Activated CD4-positive, alpha-beta memory T cell treated with anti-CD3 and anti-CD28 coated beads for 36 hours (primary cell): ENCODE measurements at places on chromosomes 11 and 22. TPM values are rescaled to one million over a fixed set of nuclear protein-coding genes. Genes with fewer than 3 reads are reported as not detected.

DNA sequence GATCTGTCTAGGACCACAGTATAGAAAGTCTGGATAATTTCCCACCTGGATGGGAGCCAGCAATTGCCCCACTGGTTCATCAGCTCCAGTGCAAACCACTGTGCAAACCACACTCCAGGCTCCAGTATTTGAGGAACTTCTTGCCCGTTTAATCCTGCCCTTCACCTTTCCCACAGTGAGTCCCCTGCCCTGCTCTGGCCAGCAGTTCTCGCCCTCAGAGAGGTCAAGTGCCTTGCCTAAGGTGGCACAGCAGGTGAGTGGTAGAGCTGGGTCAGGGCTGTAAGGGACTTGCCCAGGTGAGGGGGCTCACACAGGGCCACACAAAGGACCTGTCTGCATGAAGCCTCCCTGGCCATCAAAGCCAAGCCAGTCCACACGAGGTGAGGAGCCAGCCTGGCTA lies 24.1 kb downstream of the MS4A10 start:
- DNase-seq = no peak

Gene ROM1
- total RNA-seq = 1.5 TPM

Gene ZNF280B
- total RNA-seq = 2.4 TPM

DNA sequence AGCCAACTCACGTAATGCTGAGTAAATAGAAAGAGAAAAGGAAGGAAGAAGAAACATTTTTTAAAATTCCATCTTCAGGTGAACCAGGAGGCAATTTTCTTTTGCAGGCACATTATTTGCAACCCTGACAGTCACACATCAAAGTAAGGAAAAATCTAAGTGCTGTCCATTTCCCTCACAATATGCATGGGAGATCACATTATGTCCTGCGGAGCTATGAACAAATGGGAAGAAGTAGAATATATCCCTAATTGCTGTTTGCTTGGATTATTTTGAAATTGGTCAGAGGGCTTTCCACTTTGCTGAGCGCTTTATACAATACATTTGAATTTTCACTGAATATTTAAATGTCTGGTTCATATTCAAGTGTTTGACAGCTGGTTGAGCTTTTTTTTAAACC lies 133.8 kb upstream of the API5 start:
- DNase-seq = no peak

GRCh38 chr22:39343259-39344045 lies 6.3 kb upstream of the SYNGR1 start:
- DNase-seq = peak; percentile 67

DNA sequence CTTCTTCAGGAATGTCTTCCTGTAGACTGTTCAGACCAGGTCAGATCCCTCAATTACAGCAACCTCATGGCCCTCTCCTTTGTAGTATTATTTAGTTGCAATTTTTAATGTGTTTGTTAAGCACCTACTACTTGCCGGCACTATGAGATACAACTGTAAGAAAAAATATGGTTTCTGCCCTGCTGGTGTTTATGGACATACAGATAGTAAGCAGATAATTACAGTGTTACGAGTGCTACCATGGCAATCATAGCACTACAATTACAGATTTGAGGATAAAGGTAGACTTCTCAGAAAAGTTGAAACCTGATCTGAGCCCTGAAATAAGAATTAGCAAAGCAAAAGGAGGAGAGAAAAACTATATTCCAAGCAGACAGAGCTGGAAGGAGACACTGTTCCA lies 2.8 kb downstream of the LRRC51 start:
- DNase-seq = no peak

GRCh38 chr11:102926517-102926916 lies 29.0 kb downstream of the MMP13 start:
- DNase-seq = no peak

Gene SGSM1
- total RNA-seq = 0.29 TPM

DNA sequence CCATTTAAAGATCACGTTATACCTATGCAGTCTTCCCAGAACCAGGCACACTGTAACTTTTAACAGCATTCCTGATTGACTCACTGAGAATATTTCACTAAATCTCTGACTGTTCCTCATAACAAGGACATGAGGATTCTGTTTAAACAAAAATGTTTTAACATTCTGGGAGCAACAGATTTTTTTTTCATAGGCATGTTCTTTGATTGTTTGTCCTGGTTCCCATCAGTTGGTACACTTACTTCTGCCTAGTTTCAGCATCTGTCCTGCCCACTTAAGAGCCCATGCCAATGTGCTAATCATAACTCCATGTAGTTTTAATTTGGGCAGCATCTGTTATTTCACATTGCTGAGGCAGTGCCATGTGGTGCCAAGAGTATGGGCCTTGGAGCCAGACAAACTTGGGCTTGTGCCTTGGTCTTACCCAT lies 138.5 kb upstream of the CTSC start:
- no peak for DNase-seq

GRCh38 chr11:44761551-44761961 lies 34.8 kb downstream of the TSPAN18 start:
- DNase-seq = no peak

DNA sequence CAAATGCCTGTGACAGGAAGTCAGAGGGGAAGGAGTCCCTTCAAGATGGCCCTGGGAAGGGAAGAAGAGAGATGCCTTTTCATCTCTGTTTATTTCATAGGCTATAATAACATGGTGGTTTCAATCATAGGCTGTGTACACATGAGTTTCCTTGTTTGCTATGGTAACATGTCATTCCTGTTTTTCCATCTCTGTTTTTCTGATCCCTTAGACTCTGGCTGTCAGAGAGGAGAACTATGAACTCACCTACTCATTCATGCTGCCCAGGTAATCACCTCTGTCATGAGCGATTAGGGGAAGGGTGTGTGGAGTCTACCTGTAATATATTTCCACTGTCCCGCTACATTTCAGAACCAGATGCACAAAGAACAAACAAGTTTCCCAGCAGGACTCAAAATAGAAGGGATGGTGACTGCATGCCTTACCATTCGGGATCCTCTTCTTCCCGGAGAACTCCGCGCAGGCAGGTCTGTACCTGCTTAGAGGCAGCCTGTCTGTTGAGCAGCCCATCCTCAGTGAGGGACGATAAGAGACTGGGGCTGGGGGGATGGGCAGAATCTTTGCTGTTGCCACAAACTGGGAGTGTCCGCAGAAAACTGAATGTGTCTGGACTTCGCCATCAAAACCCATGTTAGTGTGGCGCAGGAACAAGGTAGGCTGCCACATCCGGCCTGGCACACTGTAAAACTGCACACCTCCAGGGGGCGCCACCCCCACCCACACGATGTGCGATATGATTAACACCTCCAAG lies 7.1 kb upstream of the PEX26 start:
- no peak for DNase-seq

DNA sequence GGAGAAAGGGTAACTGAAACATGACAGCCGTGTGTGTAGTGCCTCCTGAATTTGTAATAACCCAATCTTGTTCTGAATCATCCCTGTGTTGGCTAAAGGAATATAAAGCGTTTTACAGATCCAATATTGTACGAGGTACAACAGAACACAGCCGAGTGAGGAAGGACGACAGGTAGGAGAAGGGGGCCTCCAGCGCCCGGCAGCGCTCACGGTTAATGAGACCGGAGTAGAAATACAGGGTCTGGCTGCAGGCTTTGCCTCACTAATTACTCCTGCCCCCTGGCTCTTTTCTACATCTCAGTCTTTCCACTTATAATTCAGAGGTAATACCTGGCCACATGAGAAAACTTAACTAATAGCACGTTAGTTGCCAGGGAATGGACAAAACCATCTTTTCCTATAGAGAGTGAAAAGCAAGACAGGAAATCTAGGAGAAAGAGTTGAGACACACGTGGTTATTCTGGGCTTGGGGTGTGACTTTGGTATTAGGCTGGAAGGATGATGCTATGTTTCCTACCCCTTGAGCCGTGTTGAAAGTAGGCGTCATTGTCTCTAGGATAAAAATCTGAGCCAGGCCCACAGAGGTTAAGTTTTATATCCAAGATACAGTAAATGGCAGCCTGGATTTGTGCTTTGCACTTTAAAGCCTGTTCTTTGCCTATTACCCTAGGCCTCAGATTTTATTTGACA lies 54.1 kb downstream of the GRIK4 start:
- DNase-seq = no peak

DNA sequence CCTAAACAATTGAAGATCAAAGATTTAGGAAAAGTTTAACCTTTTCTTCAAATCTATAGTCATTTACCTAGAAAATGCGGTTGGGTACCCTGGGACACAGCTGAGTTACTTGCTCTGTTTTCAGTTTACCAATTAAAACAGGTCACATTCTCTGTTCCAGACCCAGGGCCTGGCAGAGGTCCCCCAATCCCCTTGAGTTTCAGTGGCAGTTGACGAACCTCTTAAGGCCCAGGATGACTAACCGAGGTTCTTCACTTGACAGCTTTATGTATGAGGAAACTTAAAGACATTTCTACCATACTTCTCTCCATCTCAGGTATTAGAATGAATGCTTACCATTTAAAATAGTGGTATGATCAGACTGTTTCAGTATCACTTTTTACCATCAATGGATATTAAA lies 16.3 kb downstream of the LDHAL6A start:
- DNase-seq = peak; percentile 69

GRCh38 chr11:31740131-31740530 lies 71.0 kb downstream of the PAX6 start:
- no peak for DNase-seq

Gene SLC22A8
- total RNA-seq = not detected

DNA sequence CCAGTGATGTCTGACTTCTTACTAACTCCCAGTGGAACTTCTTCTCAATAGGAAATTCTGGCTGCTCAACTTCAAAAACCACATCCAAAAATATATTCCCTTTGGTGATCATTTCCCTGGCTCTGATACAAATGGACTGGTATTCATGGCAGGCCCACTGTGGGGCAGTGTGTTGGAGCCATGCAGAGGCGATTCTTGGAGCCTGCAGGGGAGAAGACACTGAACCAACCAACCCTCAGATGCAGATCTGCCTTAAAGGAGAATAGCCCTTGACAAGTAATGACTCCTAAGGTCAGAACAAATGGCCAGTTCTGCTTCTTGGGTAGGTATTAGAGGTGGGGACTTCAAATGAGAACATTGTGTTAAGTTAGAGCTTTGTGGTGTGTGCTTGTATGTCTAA lies 12.2 kb downstream of the OR4D9 start:
- no peak for DNase-seq

- DNase-seq = no peak
Observed at GRCh38 chr11:79019975-79020374, 420.9 kb downstream of the TENM4 start.

DNA sequence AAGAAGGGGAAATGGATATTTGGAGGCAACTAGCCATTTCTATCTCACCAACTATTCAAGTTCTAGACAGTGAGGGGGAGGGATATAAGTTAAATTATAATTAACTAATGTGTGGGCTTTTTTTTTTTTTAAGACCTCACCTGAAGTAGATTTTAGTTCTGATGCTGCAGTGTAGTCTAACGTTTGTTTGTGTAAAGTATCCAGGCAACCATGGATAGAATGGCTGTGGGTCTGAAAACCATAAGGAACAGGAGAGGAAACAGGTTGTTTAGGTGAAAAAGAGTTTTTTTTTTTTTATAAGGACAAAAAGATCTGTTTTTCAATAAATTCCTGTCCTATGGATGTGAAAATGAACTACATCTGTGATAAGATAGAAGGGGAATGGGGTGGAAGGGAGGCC lies 262.4 kb upstream of the PLET1 start:
- no peak for DNase-seq

Gene NLRP6
- 1.2 TPM for total RNA-seq

Gene KRTAP5-10
- not detected for total RNA-seq

- no peak for DNase-seq
Observed at GRCh38 chr11:126335463-126335760, 20.1 kb upstream of the ST3GAL4 start.

Gene AQP11
- 0.34 TPM for total RNA-seq

- DNase-seq = no peak
Observed at GRCh38 chr22:45270095-45271020, 14.4 kb upstream of the UPK3A start.

Gene TBC1D10A
- total RNA-seq = 28.9 TPM

GRCh38 chr22:19820880-19821522 lies 33.7 kb downstream of the GNB1L start:
- DNase-seq = no peak

DNA sequence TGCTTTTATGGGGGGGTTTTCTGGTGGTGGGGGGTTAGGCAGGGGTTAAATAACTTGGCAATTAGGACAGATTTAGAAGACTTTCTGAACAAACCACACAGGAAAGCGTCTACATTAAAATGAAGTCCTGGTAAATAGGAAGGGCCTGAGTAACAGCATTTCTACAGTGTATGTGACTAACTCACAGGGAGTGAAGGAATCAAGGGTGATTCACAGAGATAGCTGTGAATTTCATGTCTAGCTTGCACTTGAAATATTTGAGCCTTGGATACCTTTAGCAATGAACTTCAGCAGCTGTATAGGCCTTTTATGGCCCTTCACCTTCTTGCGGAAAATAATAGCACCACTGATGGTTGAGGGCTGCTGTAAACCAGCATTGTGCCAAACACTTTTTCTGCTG lies 26.1 kb upstream of the LDHA start:
- no peak for DNase-seq

- DNase-seq = no peak
Observed at GRCh38 chr11:62132689-62133293, 9.0 kb downstream of the INCENP start.

Gene LDHAL6A
- total RNA-seq = not detected

Gene CEP57
- total RNA-seq = 115 TPM

Gene CSNK2A3
- total RNA-seq = 2.2 TPM

Gene KCNC1
- total RNA-seq = not detected

DNA sequence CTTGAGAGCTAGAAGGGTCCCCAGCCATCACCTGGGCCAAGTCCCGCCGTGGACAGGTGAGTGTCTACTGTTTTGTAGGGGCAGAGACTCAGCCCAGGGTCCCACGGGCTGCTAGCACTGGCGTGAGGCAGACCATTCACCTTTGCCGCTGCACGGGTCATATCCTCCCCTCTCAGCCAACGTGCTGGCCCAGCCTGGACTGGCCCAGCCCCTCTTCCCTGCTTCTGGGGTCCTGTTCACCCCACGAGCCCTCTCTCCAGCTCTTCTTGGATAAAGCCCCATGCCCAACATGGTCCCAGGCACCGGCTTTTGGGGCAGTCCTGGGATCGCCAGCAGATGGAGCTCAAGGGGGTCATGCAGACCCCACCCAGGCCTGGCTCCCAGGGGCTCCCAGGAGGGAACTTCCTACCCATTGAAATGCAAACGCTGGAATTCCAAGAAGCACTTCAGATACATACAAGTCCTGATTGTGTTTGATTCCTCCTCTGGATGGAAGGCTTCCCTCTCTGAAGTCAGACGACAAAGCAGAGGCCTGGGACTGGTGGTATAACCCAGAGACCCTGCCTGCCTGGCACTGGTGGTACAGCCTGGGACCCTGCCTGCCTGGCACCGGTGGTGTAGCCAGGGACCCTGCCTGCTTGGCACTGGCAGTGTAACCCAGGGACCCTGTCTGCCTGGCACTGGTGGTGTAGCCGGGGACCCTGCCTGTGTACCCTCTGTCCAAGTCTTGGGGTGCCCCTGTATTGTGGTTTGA lies 8.9 kb upstream of the SEPTIN5 start:
- no peak for DNase-seq
